ENCODE measurements at places on chromosomes 6 and 20.

DNA sequence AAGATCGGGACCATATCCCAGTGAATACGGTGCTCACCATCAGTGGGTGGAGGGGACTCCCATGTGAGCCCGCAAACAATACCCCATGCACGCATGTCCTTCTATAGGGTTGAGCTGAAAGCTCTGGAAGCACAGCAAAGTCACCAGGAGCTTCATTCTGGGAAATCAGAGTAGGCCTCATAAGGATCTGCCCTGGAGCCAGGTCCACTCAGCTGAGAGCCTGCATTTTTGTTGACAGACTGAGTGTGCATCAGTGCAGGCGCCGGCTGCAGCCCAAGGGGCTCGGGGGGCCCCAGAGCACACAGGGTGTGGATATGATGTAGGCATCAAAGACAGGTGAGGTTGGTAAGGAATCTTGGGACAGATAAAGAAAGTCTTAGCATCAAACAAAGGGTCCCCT is 79.8 kb upstream of the CD93 start:
- DNase-seq: no peak

DNA sequence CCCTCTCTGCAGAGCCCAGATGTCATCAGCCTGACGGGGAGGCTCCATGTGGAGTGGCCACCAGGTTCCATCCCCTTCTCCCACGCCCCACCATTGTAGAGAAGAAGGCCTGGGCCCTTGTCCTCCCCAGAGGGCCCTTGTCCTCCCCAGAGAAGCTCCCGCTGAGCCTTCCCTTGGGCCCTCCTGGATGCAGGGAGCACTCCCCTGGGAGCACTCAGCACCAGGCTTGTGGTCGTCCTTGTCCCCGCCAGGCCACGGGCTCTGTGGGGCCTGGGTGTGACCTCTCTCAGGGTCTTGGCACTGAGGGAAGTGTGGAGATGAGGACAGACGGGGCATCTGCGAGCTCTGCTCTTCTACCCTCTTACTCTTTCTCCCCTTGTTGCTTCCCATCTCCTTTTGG is 83.4 kb upstream of the NNAT start:
- DNase-seq: no peak

DNA sequence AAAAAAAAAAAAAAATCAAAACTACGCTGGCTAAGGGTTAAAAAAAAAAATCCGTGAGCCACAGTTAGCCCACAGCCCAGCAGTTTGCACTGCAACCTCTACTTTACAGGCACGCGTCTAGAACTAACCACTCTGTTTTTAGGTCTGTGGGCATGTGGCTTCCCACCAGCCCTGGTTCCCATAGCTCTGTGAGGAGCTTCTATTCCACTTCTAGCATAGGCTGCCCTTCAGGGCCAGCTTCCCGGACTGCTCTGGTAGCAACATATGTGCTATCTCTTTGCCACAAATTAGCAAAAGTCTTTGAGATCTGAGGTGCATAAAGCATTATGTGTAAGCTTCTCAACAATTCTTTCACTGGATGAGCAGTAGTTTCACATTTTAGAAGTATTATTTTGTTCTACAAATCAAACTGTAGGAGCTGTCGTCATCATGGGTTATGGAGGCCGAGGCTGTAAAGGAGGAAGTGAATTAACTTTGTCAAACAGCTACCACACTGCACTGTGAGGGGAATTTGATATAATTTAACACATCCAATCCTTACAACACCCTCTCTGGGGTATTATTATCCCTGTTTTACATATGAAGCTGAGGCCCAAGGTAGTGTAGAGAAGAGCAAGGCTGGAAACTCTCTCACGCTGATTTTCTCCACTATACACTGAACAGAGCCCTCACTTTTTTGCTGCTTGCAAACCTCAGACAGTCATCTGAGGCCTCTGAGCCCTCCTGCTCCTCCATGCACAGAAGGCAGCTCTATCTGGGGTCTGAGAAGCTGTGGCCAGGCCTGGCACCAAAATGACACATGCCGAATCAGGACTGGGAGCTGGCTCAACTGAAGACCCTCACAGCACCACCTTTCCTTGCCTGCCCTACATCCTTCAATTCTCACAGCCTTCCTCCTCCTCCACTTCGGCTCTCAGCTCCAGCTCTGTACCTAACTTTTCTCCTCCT is 35.4 kb downstream of the MAN1A1 start:
- no peak for DNase-seq

GRCh38 chr6:145415616-145416015 is 319.7 kb downstream of the EPM2A start:
- DNase-seq: no peak

DNA sequence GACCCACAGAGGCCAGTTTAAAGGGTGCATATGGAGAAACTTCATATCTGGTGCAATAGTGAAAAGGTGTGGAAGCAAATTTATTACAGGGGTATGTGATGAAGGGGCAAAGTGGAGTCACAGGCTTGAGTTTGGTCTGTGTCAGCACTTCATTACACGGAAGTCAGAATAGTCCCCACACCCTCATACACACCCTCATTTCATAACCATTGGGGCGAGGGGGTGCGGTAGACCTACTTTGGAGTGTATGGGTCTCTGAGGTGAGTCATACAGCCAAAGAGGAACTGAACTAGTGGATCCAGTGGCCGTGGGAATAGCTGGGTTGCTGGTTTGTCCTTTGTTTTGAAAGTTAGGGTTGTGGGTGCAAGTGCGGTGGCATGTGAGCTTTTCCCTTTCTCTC is 3.3 kb downstream of the TM9SF4 start:
- no peak for DNase-seq

GRCh38 chr6:116386581-116387299 is 16.0 kb downstream of the DSE start:
- DNase-seq: peak; percentile 13

Measured in AG08396 (cell line).